ENCODE measurements at places on chromosomes 5 and 9. TPM values are rescaled to one million over a fixed set of nuclear protein-coding genes. Genes with fewer than 3 reads are reported as not detected.

- H3K4me1 ChIP-seq: no peaks in the 10 kb centered on the region
- no peaks in the 10 kb centered on the region for H3K36me3 ChIP-seq
- H3K27ac ChIP-seq: no peak overlapping the region
- no peak for DNase-seq
- no peak overlapping the region for H3K4me3 ChIP-seq
- no peaks in the 10 kb centered on the region for H3K27me3 ChIP-seq
Observed at GRCh38 chr5:79471556-79471955, 42.4 kb downstream of the HOMER1 start.

GRCh38 chr5:16809010-16809394, 127.1 kb downstream of the MYO10 start:
- peaks cover 21% of the 10 kb centered on the region for H3K4me1 ChIP-seq
- peak overlapping the region; percentile 60 for H3K27ac ChIP-seq
- no peak for DNase-seq
- H3K27me3 ChIP-seq: no peaks in the 10 kb centered on the region

The PNPLA7 gene
- total RNA-seq: 25.2 TPM

The MAML1 gene
- 27.0 TPM for total RNA-seq

- no peaks in the 10 kb centered on the region for H3K36me3 ChIP-seq
- H3K4me1 ChIP-seq: no peaks in the 10 kb centered on the region
- no peak overlapping the region for H3K27ac ChIP-seq
- no peak overlapping the region for H3K4me3 ChIP-seq
- no peaks in the 10 kb centered on the region for H3K27me3 ChIP-seq
Observed at GRCh38 chr9:11871852-11872251, 821.3 kb upstream of the TYRP1 start.

DNA sequence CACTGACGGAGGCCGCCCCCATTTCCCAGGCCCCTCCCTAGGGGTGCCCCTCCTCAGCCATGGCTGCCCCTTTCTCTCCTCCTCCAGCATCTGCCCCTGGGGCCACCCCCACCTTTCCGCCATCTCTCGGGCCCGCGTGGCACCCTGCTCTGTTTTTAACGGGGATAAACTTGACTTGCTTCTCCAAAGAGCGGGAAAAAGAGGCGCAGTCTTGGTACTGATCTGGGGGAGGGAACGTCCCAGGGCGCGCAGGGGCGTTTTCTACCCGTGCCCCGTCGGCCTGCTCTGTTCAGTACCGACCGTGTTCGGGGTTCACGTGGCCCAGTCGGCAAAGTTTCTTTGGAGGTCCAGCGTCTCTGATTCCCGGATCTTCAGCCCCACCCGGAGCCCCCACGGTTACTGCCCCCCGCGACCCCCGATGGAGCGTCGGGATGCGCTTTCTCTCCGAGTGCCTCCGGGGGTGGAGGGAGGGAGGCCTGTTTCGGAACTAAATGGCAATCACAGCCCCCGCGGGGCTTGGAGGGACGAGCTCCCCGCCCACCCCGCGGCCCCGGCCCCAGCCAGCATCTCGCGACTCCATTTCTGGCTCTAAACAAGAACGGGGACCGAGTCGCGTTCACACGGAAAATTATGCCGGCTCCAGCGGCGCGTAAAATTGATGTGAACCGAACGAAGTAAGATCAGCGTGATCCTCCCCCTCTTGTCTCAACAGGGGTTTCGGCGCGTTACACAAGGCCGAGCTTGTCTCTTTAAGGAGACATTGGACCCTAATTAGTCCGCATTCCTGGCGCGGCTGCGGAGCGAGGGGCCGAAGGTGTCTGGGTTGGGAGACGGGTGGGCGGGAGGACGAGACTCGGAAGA, 1.1 kb upstream of the TLE4 start:
- no peaks in the 10 kb centered on the region for H3K27me3 ChIP-seq
- peak overlapping the region; percentile 84 for H3K27ac ChIP-seq
- no peak for DNase-seq
- H3K4me3 ChIP-seq: peak overlapping the region; percentile 73
- peaks cover 27% of the 10 kb centered on the region for H3K4me1 ChIP-seq

The BNC2 gene
- total RNA-seq: 89.6 TPM

The ZNF474 gene
- total RNA-seq: 1.8 TPM

GRCh38 chr5:32307769-32308194, 5.0 kb downstream of the MTMR12 start:
- DNase-seq: no peak
- no peaks in the 10 kb centered on the region for H3K36me3 ChIP-seq
- no peak overlapping the region for H3K4me3 ChIP-seq
- H3K4me1 ChIP-seq: peaks cover 27% of the 10 kb centered on the region
- peak overlapping the region; percentile 67 for H3K27ac ChIP-seq

DNA sequence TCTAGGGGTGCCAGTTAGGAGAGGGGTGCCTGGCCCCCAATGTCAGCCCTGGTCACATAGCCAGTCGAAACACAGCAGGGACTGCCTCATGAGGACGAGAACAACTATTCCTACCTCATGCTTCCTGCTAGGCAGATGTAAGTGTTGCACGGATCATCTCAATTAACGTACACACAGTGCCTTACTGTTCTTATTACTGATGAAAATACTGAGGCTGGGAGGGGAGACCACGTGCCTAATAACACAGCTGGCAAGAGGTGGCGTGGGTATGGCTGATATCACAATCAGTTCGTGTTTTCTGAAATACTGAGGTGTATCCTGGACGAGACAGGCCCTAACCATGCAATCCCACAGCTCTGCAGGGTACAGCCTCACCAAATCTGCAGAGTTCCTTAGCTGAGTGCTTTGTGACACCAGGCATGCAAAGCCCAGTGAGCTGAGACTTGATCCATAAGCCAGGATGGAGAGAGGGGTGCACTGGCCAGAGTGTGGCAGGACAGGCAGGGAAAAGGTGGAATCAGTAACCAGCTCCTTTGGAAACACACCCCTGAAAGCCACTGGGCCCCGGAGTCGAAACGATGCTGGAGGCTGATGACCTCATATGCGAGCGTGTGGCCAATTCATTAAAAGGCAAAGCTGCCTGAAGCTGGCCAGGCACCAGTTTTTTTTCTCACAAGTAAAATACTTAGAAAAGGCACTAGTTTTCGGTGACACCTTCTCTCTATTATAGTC, 63.9 kb downstream of the PRRT1B start:
- peak overlapping the region; percentile 65 for H3K27ac ChIP-seq
- peaks cover 34% of the 10 kb centered on the region for H3K4me1 ChIP-seq
- H3K4me3 ChIP-seq: no peak overlapping the region
- H3K27me3 ChIP-seq: no peaks in the 10 kb centered on the region

The SEMA5A gene
- total RNA-seq: 36.3 TPM

- no peak for DNase-seq
- no peak overlapping the region for H3K27ac ChIP-seq
- no peaks in the 10 kb centered on the region for H3K27me3 ChIP-seq
- H3K4me3 ChIP-seq: no peak overlapping the region
- no peaks in the 10 kb centered on the region for H3K36me3 ChIP-seq
Observed at GRCh38 chr9:124441291-124441690, 9.0 kb upstream of the ADGRD2 start.

DNA sequence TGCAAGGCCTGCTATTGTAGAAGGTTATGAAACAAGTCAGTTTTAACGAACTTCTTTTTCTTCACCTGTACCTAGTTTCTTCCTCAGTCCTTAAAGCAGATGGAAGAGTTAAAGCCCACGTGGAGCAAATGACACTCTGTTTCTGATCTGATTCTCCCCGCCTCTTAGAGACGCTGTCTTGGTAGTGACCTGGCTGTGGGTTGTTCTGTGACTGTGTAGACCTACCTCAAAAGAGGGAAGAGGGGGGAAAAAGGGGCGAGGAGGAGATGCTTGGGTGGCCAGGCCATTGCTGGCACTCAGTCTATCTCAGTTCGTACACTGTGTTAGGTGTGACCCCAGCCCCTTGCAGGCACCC, 610 bp downstream of the GFRA3 start:
- no peaks in the 10 kb centered on the region for H3K27me3 ChIP-seq
- H3K27ac ChIP-seq: peak overlapping the region; percentile 84
- H3K4me3 ChIP-seq: peak overlapping the region; percentile 72
- no peaks in the 10 kb centered on the region for H3K4me1 ChIP-seq

GRCh38 chr9:127927201-127927987, 3.2 kb downstream of the PIP5KL1 start:
- peaks cover 45% of the 10 kb centered on the region for H3K27me3 ChIP-seq
- peak overlapping the region; percentile 12 for H3K4me3 ChIP-seq
- no peak for DNase-seq

The SLC23A1 gene
- not detected for total RNA-seq

DNA sequence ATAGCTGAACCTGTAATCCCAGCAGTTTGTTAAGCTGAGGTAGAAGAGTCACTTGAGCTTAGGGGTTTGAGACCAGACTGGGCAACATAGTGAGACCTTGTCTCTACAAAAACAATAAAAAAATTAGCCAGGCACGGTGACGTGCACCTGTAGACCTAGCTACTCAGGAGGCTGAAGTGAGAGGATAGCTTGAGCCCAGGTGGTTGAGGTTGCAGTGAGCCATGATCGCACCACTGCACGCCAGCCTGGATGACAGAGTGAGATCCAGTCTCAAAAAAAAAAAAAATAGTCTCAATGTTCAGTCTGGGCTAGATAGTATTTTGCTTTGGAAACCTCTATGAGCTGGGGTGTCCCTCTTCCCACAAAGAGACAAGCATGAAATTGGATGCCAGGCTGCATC, 51.9 kb upstream of the IQGAP2 start:
- H3K4me1 ChIP-seq: no peaks in the 10 kb centered on the region
- no peaks in the 10 kb centered on the region for H3K36me3 ChIP-seq
- no peak overlapping the region for H3K4me3 ChIP-seq
- DNase-seq: no peak

DNA sequence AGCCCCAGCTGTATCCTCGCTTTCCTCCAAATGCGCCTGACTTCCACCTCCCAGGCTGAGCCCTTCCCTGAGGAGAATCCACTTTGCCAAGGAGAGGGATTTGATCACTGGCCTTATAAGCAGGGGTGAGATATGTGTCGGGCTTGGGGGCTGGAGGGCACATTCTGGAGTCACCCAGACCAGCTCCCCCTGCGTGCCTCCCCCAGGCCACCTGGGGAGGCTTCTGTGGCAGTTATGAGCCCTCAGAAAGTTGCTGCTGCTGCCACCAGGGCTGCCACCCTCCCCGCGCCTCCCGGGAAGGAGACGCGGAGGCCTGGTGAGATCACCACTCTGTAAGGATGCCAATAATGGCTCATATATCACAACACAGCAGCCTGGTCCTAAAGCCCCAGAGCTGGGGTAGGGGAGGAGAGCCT, 211.5 kb downstream of the PAPPA start:
- H3K4me1 ChIP-seq: no peaks in the 10 kb centered on the region
- H3K27me3 ChIP-seq: no peaks in the 10 kb centered on the region
- H3K27ac ChIP-seq: peak overlapping the region; percentile 84
- DNase-seq: no peak
- H3K4me3 ChIP-seq: no peak overlapping the region

The OSMR gene
- total RNA-seq: 97.5 TPM

DNA sequence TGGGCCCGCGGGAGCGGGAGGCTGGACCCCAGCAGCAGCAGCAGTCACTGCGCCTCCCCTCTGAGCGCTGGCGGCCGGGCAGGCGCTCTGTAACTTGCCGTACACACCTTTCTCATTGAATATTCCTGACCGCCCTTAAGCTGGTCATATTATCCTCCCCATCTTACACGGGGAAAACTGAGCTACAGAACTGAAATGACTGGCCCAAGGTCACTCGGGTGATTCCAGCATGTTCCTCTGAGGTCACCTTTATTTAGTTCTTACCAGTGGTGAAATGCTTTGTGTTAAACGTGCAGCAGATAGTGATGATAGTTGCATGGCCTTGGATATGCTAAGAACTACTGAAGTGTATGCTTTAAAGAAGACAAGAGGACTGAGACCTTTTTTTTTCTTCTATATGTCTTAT, 607 bp downstream of the UQCRQ start:
- no peaks in the 10 kb centered on the region for H3K27me3 ChIP-seq
- peak overlapping the region; percentile 88 for H3K4me3 ChIP-seq
- H3K4me1 ChIP-seq: peaks cover 9% of the 10 kb centered on the region
- peaks cover 39% of the 10 kb centered on the region for H3K36me3 ChIP-seq
- peak overlapping the region; percentile 95 for H3K27ac ChIP-seq
- no peak for DNase-seq

DNA sequence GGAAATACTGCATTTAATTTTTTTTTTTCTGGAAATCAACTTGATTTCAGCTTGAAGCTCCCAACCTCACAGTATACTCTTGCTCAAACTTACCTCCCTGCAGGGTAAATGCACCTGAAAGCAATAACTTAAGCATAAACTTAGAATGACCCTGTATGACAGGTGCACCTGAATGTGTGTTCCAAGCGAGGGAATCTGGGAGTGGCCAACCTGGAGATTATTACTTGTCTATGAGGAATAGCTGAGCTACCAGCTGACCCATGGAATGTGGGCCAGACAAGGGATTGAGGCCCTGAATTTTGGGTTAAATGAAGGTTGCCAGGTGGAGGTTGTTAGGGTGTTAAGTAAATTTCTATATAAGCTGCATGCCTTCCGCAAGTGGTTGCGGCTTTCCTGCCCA, 140.6 kb downstream of the OSTF1 start:
- H3K4me1 ChIP-seq: peaks cover 3% of the 10 kb centered on the region
- H3K4me3 ChIP-seq: no peak overlapping the region
- DNase-seq: no peak
- no peaks in the 10 kb centered on the region for H3K36me3 ChIP-seq
- H3K27ac ChIP-seq: no peak overlapping the region

DNA sequence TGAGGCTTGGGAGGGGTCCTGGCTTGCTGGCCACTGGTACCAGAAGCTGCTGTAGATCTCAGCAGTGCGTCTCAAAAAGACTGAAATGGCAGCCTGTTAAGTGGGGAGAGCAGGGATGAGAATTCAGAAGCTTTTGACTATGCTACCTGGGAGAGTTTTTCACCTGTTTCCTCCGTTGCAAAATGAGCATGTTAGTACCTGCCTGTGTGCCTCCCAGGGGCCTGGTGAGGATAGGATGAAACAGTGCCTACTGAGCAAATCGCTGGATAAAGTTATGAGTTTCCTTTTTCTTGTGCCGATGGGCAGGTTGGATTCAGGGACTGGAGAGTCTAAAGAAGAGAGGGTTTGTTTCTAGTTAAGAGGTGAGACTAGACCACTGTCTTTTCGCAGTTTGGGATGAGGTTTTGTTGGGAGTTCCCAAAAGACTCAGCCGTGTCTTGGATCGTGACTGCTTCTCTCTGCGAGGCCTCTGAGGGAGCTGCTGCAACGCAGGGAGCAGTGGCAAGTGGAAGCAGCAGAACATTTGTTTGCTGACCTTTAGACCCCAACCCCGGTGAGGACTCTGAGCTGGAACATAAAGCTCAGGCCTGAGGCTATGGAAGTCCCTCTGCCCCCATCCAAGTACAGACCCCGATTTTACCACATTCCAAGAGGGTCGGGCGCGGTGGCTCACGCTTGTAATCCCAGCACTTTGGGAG, 1.4 kb downstream of the RALGPS1 start:
- DNase-seq: no peak

GRCh38 chr5:67880876-67881275, 334.7 kb upstream of the PIK3R1 start:
- H3K36me3 ChIP-seq: no peaks in the 10 kb centered on the region
- no peaks in the 10 kb centered on the region for H3K27me3 ChIP-seq
- no peak for DNase-seq
- peak overlapping the region; percentile 86 for H3K27ac ChIP-seq
- H3K4me3 ChIP-seq: no peak overlapping the region

The SPINK5 gene
- 0.39 TPM for total RNA-seq

Data from tibial nerve (tissue), 4 donors.